ENCODE measurements at places on chromosomes 2 and 18.

- no peaks in the 10 kb centered on the region for H3K4me1 ChIP-seq
- no peak for DNase-seq
- H3K36me3 ChIP-seq, result no peaks in the 10 kb centered on the region
- H3K27me3 ChIP-seq, result no peaks in the 10 kb centered on the region
- no peak overlapping the region for H3K27ac ChIP-seq
- H3K4me3 ChIP-seq, result no peak overlapping the region
Observed at GRCh38 chr2:151098841-151099240, 162.8 kb downstream of the RBM43 start.

DNA sequence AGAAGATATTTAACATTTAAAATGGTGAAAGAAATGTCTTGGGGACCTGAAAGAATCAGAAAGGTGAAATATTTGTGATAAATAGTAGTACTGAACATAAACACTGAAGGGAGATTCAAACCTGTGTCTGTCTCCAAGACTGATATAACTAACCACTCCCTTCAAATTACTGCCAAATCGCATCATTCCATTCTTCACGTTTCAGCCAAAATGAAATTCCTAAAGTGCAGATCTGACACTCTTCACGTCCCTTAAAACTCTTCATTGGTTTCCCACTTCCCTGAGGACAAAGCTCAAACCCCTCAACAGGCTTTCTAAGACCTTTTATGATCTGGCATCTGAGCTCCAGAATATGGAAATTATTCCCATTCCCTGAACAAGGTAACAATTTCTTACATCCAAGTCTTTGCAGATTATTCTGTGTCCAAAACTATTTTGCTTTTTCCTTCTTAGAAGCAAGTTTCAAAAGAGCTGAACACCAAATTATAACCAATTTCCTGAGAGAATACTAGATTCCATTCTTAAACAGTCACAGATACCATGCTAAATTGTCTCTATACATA, 18.9 kb downstream of the SLC8A1 start:
- DNase-seq, result no peak
- H3K36me3 ChIP-seq, result no peaks in the 10 kb centered on the region
- no peak overlapping the region for H3K27ac ChIP-seq

DNA sequence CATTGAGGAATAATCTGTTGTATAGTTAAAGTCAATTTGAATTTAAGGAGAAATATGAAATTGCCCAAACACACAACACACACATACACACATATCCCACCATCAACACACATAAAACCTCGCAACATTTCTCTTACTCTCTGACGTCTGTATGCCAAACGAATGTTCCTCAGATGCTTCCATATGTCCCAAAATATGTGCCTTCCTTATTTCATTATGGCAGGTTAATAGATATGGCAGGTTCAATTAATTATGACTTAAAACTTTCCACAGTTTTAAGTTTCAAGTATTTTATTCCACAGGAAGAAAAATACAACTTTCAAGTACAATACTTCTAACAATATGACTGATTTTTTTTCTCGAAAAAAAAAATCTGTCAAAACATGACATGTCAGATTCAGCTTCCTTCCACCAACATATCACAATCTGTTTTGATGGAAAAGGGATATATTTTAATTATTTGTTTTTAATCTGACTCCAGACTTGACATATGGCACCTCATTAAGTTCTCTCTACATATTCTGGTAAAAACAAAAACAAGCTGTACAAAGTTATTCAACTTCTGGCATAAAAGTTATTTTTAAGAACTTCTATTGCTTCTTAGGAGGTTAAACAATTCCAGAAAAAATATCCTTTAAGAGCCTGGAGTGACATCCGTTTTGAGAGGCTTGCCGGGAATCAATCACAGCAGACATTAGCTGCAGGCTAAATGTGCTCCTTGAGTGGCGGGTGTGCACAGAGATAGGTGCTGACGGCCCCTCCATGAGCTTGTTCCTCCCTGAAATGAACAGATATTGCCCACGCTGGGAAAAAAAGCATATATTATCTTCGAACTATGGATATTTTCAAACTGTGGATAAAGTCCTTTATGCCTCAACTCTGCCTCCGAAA, 812.7 kb downstream of the DCDC2C start:
- no peak overlapping the region for H3K27ac ChIP-seq
- no peak overlapping the region for H3K4me3 ChIP-seq
- H3K36me3 ChIP-seq, result no peaks in the 10 kb centered on the region
- no peaks in the 10 kb centered on the region for H3K4me1 ChIP-seq

DNA sequence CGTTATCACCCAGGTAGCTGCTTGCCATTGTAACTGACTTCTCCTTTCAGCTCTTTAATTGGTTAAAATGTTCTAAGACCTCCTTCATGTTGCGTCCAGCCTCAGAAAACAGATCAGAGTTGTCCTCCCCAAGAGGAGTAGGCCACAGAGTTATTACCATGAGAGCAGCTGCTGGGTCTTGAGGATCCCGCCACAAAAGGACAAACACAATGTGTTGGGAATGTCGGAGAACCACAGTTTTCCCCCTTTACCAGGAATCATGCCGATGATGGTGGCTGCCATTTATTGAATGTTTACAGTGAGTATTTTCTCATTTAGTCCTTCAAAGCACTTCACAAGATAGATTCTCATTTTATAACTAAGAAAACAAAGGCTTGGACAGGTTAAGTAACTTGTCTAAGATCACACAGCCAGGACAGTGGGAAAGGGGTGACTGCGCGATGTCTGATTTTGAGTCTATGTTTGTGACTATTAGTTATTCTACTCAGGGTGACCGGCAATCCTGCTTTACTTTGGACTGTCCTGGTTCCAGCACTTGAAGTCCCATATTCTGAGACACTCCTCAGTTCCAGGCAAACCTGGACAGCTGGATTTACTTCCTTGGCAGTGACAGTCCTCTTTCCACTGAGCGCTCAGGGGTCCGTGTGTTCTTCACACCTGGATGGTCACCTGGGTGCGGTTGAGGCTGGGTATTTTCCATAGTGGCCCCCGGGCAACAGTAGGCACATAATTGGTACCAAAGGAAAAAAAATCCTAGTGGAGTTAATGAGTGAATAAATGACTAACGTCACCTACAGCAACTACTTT, 93.6 kb downstream of the LIPG start:
- H3K27me3 ChIP-seq, result no peaks in the 10 kb centered on the region
- DNase-seq, result no peak
- no peaks in the 10 kb centered on the region for H3K36me3 ChIP-seq
- H3K4me1 ChIP-seq, result peaks cover 8% of the 10 kb centered on the region
- H3K27ac ChIP-seq, result peak overlapping the region; percentile 71

GRCh38 chr2:45698554-45698953, 47.1 kb downstream of the PRKCE start:
- H3K4me3 ChIP-seq, result no peak overlapping the region
- no peaks in the 10 kb centered on the region for H3K36me3 ChIP-seq
- no peaks in the 10 kb centered on the region for H3K27me3 ChIP-seq
- peaks cover 7% of the 10 kb centered on the region for H3K4me1 ChIP-seq
- no peak overlapping the region for H3K27ac ChIP-seq

DNA sequence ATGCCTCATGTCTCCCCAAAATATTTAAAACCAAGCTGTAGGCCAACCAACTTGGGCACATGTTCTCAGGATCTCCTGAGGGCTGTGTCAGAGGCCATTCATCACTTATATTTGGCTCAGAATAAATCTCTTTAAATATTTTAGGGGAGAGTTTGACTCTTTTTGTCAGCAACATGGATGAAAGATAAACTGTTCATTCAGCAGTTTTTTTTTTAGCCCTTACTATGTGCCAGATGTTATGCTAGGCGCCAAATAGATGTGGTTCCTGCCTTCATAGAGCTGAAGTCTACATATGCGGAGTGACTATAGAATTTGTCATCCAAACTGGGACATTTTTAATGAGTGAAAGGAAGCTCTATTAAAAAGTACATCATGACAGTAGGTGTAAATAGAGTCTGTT, 42.5 kb upstream of the TWSG1 start:
- H3K4me1 ChIP-seq, result no peaks in the 10 kb centered on the region
- H3K36me3 ChIP-seq, result no peaks in the 10 kb centered on the region
- H3K4me3 ChIP-seq, result no peak overlapping the region
- DNase-seq, result no peak

DNA sequence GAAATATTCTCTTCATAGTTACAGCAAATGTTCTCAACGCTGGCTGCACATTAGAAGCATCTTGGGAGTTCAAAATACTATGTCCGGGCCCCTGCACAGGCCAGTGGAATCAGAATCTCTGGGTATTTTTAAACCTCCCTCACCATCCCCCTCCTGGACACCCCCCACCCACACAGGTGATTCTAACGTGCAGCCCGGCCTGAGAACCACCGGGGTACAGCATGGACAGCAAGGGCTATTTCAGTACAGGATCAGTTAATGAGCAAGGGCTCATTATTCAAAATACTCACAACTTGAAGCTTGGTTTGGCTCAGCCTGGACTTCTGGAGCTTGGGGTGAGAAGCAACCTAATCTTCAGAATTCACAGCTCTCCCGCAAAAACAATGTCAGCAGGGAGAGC, 31.4 kb downstream of the INO80C start:
- DNase-seq, result no peak
- H3K4me1 ChIP-seq, result peaks cover 14% of the 10 kb centered on the region
- no peaks in the 10 kb centered on the region for H3K36me3 ChIP-seq

DNA sequence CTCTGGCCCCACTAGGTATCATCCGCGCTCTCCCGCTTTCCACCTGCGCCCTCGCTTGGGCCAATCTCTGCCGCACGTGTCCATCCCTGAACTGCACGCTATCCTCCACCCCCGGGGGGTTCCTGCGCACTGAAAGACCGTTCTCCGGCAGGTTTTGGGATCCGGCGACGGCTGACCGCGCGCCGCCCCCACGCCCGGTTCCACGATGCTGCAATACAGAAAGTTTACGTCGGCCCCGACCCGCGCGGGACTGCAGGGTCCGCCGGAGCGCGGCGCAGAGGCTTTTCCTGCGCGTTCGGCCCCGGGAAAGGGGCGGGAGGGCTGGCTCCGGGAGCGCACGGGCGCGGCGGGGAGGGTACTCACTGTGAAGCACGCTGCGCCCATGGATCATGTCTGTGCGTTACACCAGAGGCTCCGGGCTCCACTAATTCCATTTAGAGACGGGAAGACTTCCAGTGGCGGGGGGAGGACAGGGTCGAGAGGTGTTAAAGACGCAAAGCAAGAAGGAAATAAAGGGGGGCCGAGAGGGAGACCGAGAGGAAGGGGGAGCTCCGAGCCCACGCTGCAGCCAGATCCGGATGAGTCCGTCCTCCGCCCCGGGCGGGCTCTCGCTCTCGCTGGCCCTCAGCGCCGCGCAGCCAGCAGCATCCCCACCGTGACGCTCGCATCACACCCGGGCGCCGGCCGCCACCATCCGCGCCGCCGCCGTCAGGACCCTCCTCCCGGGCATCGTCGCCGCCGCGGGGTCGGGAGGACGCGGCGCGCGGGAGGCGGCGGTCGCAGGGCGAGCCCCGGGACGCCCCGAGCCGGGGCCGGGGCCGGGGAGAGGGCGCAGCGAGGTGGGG, 664 bp downstream of the NETO1 start:
- no peak overlapping the region for H3K27ac ChIP-seq
- H3K4me1 ChIP-seq, result peaks cover 8% of the 10 kb centered on the region
- peak overlapping the region; percentile 26 for H3K4me3 ChIP-seq
- DNase-seq, result no peak

DNA sequence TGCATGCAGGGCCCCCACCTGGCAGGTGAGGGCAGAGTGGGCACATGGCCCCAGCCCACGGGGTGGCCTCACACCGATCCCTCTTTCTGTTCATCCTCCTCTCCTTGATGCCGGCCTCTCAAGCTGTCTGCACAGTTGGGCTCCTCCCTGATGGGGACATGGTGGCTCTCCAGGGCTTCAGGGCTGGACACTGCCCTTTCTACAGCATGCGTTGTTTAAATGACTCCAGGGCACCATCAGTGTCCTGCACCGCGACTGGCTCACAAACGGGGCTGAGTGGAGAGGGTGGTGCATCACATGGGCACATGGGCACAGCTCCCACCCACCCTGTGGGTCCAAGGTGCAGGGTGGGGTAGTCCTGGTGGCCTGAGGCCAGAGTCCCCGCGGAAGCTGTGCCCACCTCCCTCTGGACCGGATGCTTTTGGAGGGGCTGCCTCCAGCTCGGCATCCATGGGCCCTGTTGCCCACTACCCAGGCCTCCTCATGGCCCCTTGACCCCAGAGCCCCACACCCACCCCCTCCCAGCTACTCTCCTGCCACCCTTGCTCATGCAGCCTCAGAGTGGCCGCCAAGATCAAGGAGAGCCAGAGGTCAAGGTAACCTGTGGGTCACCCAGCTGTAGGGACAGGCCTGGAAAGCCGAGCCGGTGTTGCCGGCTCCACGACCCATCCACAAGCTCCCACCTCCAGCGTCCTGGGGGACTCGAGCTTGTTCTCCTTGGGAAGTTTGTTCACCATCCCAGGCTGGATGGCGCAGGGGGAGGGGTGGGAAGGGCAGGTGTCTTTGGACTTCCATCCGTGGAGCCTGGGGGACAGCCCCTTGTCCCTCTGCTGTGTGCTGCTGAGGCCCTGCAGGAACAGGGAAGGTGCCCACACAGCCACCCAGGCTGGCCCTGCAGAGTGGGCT, 12.3 kb upstream of the SNED1 start:
- DNase-seq, result no peak
- peaks cover 7% of the 10 kb centered on the region for H3K27me3 ChIP-seq
- peaks cover 14% of the 10 kb centered on the region for H3K4me1 ChIP-seq
- H3K36me3 ChIP-seq, result no peaks in the 10 kb centered on the region

DNA sequence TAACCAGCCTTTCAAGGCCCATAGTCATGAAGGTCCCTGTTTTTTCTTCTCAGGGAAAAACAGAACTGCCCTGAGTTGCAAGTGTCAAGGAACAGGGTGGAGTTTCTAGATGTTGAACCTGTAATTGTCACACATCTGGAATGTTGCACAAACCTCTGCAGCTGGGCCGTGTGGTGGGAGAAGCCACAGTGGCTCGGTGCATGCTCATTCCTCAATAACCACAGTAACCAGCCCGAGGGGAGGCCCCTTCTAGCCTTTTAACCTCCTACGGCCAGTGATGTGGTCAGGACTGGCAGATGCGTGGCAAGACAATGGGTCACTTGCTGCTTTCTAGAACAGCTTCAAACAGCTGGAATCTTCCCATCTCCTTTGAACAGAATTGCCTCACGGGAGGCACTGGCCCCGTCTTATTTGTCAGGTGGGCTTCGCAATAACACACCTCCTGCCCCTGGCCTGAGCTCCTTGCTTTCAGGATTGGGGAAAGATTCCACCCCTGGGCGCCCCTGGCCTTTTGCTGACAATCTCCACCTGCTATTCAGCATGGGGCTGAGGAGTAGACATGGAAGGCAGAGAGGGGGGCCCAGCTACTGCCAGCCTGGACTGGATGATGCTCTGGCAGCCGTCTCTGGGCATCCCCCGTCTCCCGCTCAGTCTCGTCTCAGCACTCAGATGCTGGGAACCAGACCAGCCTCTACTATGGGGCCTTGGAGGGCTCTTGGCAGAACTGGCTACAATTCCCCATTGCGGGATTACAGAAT, 102.9 kb downstream of the KLHL29 start:
- H3K27me3 ChIP-seq, result no peaks in the 10 kb centered on the region
- H3K4me1 ChIP-seq, result peaks cover under 1% of the 10 kb centered on the region
- DNase-seq, result no peak
- no peak overlapping the region for H3K4me3 ChIP-seq
- H3K36me3 ChIP-seq, result no peaks in the 10 kb centered on the region

All from hepatocyte (in vitro differentiated cells).